Suppressor macrophage treated with lipopolysaccharide for 1 hour (primary cell): ENCODE measurements at places on chromosomes 11 and 22.

DNA sequence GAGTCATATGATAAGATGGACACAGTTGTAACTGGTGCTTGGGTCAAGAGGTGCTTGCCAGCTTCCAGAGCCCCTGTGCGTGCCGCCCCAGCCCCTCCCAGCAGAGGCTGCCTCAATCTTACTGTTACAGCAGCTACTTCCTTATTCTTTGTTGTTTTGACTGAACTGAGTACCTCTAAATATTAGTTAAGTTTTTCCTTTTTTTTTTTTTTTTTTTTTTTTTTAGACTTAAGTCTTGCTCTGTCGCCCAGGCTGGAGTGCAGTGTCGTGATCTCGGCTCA is 8.8 kb downstream of the ZBED4 start:
- peak; percentile 31 for DNase-seq

DNA sequence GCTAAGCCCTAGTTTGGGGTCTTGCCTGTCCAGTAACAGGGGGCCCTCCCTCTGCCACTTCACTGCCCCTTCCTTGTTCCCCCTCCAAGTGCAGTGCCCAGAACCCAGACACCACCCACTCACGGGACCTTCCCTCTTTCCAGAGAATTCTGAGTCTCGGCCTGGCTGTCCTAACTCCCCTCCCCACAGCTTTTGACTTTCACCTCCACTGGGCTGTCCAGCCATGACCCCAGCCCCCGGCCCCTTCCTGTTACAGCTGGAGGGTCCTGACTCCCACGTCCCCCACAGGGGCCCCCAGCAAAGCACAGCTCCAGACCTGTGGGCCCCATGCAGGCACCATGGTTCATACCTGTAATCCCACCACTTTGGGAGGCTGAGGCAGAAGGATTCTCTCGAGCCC is 71.5 kb downstream of the BRD1 start:
- DNase-seq: no peak

- no peak for DNase-seq
Observed at GRCh38 chr11:47979378-47980087, 826 bp upstream of the PTPRJ start.

DNA sequence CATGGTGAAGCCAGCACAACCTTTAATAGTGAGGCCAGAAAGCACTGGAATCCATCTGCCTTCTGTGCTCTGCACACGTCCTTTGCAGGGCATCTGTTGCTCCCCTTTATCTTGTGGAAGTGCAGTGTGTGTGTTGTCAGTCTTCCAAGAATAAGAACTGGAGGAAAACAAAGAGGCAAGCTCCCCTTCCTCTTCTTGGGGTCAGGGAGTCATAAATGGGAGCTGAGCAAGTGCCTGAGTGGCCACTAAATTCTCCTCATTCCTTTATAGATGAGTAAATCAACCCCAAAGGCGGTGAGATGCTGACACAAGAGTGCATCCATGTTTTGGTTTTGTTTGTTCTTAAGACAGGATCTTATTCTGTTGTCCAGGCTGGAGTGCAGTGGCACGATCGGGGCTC is 38.3 kb downstream of the WT1 start:
- DNase-seq: no peak

GRCh38 chr11:85845124-85845631 is 10.0 kb upstream of the CCDC83 start:
- peak; percentile 39 for DNase-seq

DNA sequence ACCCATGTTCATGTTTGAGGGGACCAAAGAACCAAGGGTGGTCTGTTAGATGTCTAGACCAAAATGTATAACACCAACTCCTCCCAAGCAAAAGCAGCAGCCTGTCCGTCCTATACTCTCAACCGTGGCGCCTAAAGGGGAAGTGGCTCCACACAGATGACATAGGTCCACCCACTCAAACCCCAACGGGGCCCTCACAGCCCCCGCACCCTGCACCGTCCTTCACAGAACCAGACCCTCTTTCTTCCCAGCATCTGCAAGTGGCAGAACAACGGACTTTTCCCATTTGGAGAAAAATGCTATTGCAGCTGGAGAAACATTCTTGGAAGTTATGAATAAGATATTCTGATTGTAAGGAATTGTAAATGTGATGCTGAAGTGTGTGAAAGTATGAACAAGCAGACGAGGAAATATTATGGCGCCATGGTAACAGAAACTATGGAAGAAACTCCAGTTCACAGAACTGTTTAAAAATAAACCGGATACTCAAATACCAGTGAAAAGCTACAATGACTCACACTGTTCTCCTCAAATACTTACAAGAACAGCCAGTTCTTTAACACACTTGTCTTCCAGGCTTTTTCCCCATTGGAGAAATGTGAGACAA is 76.5 kb upstream of the ARFGAP3 start:
- DNase-seq: peak; percentile 93

DNA sequence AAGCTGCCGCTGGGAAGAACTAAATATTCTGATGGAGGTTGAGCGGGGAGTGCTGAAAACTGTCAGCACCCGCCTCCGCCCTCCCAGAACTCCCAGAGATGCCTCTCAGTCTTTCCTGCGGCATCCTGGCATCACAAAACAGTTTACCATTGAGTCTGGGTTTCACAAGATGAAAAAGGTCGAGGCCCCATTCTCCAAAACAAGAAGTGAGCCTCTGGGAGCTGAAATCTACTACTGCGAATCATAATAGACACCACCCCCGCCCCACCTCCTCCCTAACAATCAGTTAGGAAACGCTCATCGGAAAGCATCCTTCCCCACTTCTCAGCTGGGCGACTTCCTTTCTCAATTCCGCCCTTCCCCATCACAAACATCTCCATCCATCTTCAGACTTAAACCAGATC is 1.0 kb downstream of the SUN2 start:
- DNase-seq: peak; percentile 82

DNA sequence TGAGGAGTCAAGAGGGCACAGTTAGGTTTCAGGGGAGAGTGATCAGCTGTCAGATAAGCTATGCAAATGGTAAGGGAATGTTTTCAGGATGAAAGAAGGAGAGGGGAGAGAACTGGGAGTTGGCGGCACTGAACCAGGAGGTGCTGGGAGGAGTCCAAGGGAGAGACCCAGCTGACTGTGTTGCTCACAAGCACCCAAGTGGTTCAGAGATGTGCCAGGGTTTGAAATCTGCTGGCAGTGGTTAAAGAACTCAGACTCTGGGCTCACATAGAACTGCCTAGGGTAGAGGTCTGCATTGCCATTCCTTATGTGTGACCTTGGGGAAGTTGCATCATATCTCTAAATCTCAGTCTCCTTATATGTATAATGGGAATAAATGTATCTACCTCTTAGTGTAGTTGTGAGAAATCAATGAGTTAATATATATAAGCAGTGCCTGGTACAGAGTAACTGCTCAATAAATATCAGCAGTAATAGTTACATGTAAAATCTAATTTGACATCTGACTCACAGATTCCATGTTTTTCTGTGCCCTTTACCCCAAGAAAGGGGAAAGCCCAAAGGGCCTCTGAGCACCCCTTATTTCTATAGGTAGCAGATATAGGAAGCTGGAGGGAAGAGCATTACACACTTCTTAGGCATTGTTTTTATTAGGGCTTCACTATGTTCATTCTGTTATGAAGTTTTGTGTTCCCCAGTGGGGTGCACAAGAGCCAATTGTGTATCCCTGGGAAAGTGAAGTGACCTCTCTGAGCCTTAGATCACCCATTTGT is 66.9 kb upstream of the SESN3 start:
- no peak for DNase-seq

DNA sequence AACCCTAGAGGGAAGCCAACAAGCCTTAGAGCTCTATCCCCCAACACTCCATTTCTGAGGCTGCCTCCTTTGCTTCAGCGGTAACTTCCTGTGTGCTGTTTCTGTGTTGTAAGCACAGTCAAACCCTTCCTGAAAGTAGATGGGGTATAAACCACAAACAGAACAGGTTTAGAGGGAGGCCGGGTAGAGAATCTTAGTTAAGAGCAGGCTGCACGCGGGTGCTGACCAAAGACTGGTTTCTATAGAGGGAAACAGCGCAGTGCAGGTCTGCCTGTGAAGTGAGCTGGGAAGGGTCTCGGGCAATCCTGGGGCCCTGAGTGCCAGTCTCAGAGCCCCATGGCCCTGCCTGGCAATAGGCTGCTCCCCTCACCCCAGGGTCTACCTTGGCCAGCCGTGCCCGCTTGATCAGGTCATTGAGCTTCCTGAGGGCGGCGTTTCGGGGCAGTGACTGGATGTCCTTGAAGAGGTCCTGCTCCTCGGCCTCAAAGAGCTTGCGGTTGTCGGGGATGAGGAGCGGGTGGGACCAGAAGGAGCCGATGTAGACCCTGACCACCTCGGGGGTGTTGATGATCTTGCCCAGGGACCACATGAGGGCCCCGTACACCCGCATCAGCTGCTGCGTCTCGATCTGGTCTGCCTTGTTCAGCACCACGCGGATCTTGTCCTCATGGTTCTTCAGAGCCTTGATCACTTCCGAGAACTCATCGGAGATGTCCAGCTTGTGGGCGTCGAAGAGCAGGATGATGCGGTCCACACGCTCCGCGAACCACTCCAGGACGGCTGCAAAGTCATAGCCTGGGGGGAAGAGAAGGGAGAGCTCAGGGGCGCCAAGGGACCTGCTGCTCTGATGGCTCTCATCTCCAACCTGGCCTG is 15.3 kb upstream of the CDC42BPG start:
- DNase-seq: no peak

- DNase-seq: no peak
Observed at GRCh38 chr11:96272529-96273222, 70.3 kb downstream of the MAML2 start.

DNA sequence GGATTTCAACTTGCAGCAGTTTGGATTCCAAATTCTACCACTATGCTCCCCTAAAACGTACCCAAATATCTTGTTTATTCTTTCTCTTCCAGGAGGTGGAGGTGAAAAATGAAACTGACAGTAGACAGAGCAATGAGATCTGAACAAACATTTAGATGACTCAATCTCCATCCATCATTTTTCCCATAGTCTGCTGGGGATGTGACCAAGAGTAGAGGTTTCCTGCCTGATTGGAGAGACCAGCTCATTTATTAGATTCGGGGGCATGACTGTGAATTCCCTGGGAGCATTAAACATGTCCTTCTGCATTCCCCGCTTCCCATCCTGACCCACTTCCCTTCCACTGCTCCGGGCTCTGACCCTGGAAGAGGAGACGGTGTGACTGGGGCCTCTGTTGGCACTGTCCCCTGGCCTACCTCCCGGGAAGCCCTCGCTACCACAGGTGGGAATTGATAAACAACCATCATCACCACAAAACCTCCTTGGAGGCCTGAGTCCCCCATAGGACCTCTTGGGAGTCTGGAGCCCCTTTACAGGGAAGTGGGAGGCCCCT is 20.3 kb downstream of the DKK3 start:
- DNase-seq: no peak
